ENCODE measurements at places on chromosomes 6 and 20.

GRCh38 chr6:6766230-6766905 is 177.8 kb downstream of the LY86 start:
- DNase-seq = no peak

GRCh38 chr6:141326426-141326825 is 806.3 kb upstream of the GJE1 start:
- DNase-seq = no peak

GRCh38 chr6:101666256-101666655 is 272.7 kb downstream of the GRIK2 start:
- DNase-seq = no peak

GRCh38 chr6:12097791-12098190 is 85.7 kb downstream of the HIVEP1 start:
- DNase-seq = no peak

DNA sequence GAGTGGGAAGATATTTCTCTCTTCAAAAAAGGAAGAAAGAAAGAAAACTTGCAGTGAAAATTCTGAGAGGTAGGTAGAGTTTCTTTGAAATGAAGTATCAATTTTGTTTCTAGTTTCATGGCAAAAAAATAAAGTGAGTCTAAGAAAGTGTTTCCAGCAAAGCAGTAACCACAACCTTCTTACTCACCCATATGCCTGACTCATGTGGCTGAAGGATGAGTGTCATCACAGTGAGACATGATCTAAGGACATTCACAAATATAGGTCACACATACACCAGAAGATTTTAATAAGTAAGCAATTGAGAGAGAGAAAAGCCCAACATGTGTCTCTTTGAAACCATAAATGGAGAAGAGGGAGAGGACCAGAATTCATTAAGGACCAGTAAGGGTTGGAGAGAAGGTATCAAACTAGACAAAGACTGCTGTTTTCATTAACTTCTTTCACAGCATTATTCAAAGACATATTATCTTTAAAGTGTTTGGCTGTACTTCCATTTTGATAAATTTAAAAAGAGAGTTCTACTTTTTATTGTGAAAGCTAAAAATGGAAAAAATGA is 169.5 kb downstream of the FRK start:
- DNase-seq = no peak

GRCh38 chr6:130132286-130132701 is 90.5 kb downstream of the SAMD3 start:
- DNase-seq = no peak

DNA sequence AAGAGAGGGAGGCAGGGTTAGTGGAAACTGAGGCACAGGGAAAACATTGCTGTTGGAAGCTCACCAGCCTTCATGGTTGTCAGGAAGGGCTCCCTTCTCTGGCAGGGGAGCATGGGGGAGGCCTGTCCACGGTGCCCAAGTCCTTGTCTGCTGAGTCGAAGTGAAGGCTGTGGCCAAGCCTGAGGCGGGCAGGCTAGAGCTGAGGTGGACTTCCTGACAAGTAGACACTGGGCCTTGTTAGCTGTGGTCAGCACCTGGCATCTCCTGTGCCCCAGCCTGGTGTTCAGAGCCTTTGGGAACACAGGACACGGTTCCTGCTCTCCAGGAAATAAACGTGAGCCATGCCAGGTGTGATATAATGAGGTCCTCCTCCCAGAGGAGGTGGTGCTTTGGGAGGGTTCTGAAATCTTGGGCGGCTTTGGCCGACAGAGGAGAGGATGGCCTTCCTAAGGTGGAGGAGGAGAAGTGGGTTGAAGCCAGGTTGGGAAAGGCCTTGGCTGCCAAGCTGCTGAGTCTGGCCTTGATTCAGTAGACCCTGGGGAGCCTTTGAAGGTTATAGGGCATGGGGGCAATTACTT is 138.4 kb upstream of the RNF24 start:
- peak; percentile 56 for DNase-seq

GRCh38 chr6:28817808-28818145 is 106.0 kb downstream of the TRIM27 start:
- DNase-seq = no peak

- no peak for DNase-seq
Observed at GRCh38 chr20:47481330-47482216, 20.1 kb upstream of the NCOA3 start.

DNA sequence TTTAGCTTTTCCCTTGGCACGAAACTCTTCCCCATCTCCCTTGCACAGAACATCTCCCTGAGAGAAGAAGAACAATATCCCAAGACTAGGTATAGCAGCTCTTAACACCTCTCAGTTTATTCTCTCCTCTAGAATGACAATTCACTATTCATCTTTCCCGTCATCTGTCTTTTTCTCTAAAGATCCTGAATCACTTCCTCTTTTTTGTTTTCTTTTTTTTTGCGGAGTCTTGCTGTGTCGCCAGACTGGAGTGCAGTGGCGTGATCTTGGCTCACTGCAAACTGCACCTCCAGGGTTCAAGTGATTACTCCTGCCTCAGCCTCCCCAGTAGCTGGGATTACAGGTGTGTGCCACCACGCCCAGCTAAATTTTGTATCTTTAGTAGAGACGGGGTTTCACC is 574.4 kb upstream of the MAP3K7 start:
- no peak for DNase-seq

DNA sequence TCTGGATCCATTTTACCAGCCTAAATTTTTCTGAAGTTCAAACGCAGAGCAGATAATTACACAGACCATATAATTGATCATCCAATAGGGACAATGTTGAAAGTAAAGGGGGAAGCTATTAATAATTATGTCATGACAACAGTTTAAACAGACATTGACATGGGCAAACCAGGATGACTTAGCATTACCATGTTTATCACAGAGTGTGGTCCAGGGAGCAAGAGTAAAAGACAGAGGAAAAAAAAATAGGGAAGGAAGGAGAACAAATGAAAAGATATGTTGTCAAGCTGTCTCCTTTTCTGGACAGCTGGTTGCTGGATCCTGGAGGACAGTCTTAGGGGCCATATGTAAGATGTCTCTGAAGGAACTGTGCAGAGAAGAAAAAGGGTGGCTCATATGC is 69.4 kb upstream of the FBXL4 start:
- no peak for DNase-seq

GRCh38 chr6:168712993-168713392 is 272.0 kb downstream of the SMOC2 start:
- no peak for DNase-seq

DNA sequence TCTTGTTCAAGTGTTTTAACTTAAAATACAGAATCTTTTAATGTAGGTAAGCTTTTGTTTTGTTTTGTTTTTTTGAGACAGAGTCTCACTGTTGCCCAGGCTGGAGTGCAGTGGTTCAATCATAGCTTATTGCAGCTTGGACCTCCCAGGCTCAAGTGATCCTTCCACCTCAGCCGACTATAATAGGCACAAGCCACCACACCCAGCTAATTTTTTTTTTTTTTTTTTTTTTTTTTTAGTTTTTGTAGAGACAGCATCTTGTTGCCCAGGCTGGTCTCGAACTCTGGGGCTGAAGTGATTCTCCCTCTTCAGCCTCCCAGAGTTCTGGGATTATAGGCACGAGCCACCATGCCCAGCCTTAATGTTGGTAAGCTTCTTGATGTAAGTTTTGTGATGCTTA is 3.3 kb downstream of the EFHC1 start:
- DNase-seq = no peak

DNA sequence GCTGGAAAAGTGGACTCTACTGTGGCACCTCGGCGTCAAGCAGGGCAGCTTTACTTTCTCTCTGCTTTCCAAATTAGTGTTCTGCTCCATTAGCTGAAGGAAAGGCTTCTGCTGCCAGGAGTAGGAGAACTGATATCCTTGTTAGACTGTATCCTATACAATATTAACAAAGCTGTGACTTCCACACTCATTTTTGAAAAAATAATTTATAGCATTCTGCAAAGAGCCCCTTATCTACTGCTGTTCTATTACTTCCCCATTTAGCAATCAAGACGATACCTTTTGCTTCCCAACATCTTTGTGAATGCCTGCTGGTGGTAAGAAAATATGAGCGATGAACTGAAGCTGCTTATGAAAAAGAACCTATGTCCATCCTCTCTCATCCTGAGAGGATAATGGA is 151.1 kb downstream of the UBE3D start:
- DNase-seq = no peak

DNA sequence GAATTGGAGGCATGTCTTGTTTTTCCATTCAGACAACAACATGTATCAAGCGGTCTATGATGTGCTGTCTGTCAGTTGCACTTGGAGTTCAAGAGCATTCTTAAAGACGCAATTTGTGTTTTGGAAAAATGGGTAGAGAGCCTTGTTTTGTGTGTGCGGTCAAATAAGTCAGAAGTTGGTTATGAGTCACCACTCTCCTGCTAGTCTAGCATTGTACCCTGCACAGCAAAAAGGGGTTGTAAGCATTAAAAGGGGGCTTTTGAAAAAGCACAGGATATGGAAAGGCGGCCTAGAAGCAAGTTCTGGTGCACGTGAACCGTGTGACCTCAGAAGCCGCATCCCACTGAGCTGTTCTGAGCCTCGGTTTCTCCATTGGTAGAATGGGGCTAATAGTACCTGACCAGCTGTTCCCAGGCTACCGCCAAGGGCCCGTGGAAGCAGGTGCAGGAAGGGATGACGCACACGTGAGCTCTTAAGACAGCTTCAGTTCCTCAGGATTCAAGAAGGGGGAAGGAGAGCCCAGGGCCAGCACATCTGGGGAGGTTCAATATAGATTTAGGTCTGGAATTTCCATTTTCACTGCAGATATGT is 61.6 kb upstream of the SNX9 start:
- no peak for DNase-seq

Measured in sigmoid colon (tissue), 7 donors.